ENCODE measurements at places on chromosomes 3 and 15. TPM values are rescaled to one million over a fixed set of nuclear protein-coding genes. Genes with fewer than 3 reads are reported as not detected.

GBE1 gene
- polyA plus RNA-seq: 29.7 TPM

CSPG5 gene
- polyA plus RNA-seq: 1.2 TPM

EPHA6 gene
- polyA plus RNA-seq: 1.2 TPM

SEMA3B gene
- 78.6 TPM for polyA plus RNA-seq

HES1 gene
- 65.2 TPM for polyA plus RNA-seq

FRMD4B gene
- 48.7 TPM for polyA plus RNA-seq

BLOC1S6 gene
- 53.3 TPM for polyA plus RNA-seq

RARB gene
- polyA plus RNA-seq: 50.7 TPM

COMMD2 gene
- polyA plus RNA-seq: 65.7 TPM

RFTN1 gene
- polyA plus RNA-seq: 28.8 TPM

GJD2 gene
- polyA plus RNA-seq: not detected

HHLA2 gene
- polyA plus RNA-seq: 21.3 TPM

ACP3 gene
- 86.3 TPM for polyA plus RNA-seq

SIDT1 gene
- 3.8 TPM for polyA plus RNA-seq

Data from left kidney (tissue), 8 donors.